Stimulated activated CD4-positive, alpha-beta T cell treated with anti-CD3 and anti-CD28 coated beads, TNF-alpha, amount 100 ng/mL, for 1 hour (primary cell): ENCODE measurements at places on chromosomes 5 and 9.

- DNase-seq: no peak
Measured at GRCh38 chr5:125049721-125050702, 303.6 kb upstream of the ZNF608 start.

DNA sequence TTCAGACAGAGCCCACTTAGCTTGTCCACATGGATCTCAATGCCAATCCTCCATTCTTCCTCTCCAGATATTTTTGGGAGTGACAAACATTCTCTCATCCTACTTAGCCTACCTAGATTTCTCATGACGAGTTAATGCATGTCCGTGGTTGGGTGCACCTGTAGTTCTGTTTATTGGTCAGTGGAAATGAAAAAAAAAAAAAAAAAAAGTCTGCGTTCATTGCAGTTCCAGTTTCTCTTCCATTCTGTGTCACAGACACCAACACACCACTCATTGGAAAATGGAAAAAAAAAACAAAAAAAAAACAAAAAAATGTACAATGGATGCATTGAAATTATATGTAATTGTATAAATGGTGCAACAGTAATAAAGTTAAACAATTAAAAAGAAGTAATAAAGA, 59.0 kb downstream of the BASP1 start:
- no peak for DNase-seq

DNA sequence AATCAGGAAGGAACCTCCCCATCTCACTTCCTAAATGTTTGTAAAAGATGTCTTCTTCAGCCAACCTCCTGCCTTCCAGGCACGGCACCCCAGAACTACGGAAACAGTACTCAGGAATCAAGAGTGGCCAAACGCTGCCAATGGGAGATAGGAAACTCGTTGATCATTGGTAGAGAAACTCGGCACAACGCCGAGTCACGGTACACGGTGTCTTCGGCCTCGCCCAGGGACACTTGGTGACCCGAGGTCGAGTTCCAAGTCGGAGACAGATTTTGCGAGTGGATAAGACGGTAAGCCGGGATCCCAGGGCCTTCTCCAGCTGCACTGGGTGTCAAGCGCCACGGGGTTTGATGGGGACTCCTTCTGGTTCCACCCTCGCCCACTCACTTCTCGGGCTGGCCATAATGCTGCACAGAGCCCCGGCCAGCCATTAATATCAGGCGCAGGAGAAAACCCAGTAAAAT, 343 bp downstream of the KIAA0825 start:
- DNase-seq: no peak

GRCh38 chr9:105338308-105338707, 93.9 kb downstream of the SLC44A1 start:
- DNase-seq: no peak

DNA sequence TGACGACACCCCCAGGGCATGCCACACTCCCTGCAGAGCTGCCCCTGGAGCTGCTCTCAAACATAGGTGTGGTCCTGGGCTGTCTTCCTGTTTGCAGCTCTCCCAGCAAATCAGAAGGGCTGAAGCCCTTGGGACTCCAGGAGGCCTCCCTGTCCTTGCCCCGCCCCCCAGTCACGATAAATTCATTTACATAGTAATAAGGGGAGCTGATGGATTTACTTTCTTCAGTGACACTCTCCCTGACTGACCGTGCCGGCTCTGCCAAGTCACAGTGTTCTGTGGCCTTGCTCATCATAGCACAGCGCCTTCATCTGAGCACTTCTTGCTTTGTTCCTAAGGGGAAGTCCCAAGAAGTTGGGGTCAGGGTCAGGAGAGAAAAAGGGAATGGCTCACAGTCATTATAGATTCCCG, 121.4 kb downstream of the ENC1 start:
- DNase-seq: no peak

GRCh38 chr5:38462976-38463633, 93.3 kb downstream of the LIFR start:
- DNase-seq: no peak

- no peak for DNase-seq
Measured at GRCh38 chr9:7980691-7981289, 181.2 kb upstream of the DMAC1 start.

DNA sequence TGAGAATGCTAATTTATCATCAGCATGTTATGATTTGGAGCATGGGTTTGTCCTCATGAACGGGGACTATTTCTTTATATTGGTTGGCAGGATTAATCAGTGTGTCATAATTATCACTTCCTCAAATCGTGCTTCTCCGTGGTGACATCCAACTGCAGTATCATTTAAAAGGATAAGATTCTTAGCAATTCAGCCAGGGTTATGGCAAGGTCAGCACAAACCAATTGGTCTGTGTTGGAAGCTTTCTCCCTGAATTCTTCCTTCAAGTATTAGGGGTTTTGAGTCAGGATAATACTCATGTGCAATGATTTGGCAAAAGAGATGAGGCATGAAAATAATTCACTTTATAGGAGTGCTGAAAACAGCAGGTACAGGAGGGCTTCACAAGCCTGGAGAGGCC, 5.5 kb upstream of the CAMLG start:
- DNase-seq: no peak

GRCh38 chr9:82988488-82988887, 74.5 kb downstream of the RASEF start:
- DNase-seq: no peak

- DNase-seq: no peak
Measured at GRCh38 chr9:94918038-94918753, 191.7 kb downstream of the AOPEP start.

DNA sequence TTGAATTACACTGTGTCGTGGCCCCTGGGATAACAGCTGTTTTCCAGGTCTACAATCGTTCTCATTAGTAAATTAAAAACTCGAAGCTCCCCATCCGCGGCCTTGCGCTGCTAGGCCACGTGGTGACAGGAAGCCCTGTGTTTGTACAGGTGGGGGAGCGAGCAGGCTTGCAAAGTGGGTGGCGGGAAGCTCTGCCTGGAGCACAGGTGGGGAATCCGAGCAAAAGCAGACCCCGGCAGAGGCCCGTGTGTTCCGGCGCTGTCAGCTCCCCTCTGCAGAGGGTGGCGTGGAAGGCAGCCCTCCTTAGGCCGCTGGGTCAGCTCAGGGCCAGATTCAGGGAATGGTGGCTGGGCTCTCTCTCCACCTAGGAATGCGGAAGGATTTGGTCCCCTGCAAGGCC, 59.5 kb upstream of the ERCC6L2 start:
- no peak for DNase-seq

DNA sequence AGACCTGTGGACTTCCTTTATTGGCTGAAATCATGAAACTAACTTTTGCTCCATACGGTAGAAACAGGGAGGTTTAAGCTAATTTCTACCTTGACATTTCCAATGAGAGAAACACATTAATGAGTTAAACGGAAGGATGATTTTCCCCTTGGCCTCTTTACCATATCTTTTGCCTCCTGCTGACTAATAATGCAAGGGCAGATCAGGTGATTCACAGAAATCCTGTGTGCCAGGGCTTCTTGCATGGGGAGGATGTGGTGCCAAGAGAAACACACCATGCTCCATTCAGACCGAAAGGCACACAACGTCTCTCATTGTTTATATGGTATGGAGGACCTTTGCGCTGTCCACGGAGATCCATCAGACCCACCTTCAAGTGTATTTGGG, 17.4 kb upstream of the PRLR start:
- DNase-seq: no peak

GRCh38 chr5:125295405-125295872, 549.0 kb upstream of the ZNF608 start:
- DNase-seq: no peak

- no peak for DNase-seq
Measured at GRCh38 chr5:144711172-144711571, 540.5 kb downstream of the KCTD16 start.

DNA sequence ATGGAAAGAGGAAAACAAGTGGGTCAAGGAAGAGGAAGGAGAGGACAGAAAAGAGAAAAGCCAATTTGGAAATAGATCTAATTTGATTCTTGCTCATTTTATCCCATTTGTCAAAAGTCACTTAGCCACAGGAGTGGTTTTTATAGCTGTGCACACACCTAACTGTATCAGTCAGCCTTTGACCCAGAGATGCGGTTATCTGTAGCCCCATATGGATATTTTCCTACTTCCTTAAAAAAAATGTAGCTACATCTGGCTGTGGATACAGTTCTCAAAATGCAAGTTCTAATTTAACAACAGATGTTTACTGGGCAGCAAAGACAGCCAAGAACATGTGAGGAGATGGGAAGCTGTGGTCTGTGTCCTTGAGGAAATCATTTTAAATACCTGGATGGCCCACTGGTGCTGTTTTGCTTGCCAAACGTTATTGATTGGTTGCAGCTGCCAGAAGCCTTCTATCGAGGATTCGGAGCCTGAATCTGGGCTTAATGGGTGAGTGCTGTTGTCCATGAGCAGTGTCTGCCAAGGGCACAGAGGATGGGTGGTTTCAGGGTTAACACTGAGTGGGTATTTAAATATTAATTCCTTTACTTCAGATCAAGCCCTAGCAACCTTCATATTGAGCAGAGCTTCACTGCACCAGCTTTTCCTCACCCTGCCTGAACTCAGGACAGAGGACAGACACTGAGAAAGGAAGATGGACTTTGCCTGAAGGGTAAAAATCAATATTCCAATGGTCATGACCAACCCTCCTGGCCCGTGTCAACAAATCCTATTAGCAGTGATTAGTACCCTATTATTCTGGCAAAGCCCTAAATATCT, 92.2 kb downstream of the APBA1 start:
- DNase-seq: no peak

DNA sequence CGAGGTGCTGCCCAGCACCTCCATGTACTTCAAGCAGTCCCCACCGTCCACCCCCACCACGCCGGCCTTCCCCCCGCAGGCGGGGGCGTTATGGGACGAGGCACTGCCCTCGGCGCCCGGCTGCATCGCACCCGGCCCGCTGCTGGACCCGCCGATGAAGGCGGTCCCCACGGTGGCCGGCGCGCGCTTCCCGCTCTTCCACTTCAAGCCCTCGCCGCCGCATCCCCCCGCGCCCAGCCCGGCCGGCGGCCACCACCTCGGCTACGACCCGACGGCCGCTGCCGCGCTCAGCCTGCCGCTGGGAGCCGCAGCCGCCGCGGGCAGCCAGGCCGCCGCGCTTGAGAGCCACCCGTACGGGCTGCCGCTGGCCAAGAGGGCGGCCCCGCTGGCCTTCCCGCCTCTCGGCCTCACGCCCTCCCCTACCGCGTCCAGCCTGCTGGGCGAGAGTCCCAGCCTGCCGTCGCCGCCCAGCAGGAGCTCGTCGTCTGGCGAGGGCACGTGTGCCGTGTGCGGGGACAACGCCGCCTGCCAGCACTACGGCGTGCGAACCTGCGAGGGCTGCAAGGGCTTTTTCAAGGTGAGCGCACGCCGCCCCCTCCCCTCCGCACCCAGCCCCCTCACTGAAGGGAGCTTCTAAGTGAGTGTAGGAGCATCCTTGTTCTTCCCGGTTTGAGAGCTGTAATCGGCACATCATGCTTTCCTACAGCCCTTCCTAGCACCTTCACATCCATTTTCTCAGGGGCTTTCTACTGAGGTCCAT, 6.9 kb downstream of the NR4A3 start:
- no peak for DNase-seq

- DNase-seq: no peak
Measured at GRCh38 chr5:170235876-170236864, 3.4 kb downstream of the C5orf58 start.

GRCh38 chr5:169647566-169647965, 10.5 kb downstream of the DOCK2 start:
- DNase-seq: no peak

GRCh38 chr5:6750951-6751685, 37.9 kb downstream of the TENT4A start:
- DNase-seq: no peak

- no peak for DNase-seq
Measured at GRCh38 chr9:86407022-86407421, 52.8 kb upstream of the TUT7 start.

- no peak for DNase-seq
Measured at GRCh38 chr5:82809420-82810143, 267.6 kb downstream of the TMEM167A start.

- no peak for DNase-seq
Measured at GRCh38 chr9:88421348-88421747, 33.1 kb downstream of the SPIN1 start.

DNA sequence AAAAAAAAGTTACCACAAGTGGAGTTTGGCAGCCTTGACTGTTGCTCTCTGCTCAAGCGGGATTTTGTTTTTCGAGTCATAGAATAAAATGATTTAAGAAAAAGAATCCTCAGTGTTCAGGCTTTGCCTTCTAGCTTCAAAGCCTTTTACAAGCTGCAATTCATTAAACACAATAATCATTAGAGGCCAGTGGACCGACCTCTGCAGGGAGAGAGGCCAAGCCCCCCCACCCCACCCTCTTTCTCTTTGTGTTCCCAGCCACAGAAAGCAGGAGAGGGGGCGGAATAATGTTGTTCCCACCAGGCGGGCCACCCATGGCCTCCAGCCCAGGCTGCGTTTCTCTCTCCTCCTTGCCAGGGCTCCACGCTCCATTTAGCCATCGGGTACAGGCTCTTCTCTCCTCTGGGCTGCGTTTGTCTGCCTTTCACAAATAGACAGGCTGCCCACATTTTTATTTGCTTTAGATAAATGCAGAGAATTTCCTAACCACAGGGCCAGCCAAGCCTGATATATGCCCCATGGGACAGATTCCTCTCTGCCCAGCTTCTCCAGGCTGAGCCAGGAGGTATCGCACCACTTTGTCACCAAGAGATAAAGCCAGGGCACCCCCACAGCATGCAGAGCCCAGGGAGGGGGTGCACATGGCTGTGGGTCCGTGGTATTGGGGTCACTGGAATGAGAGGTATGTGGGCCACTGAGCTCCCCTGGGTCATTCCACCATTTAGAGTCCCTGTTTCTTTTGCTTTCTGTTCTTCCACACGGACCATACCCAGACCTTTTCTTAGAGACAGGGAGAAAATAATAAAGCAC, 318.8 kb downstream of the PIK3R1 start:
- DNase-seq: no peak

GRCh38 chr5:168481330-168481788, 4.9 kb upstream of the RARS1 start:
- DNase-seq: no peak

GRCh38 chr5:32840606-32841005, 129.5 kb downstream of the NPR3 start:
- no peak for DNase-seq

- no peak for DNase-seq
Measured at GRCh38 chr5:8865686-8866374, 680.0 kb downstream of the SEMA5A start.

- no peak for DNase-seq
Measured at GRCh38 chr5:136337788-136338187, 27.6 kb downstream of the TRPC7 start.

DNA sequence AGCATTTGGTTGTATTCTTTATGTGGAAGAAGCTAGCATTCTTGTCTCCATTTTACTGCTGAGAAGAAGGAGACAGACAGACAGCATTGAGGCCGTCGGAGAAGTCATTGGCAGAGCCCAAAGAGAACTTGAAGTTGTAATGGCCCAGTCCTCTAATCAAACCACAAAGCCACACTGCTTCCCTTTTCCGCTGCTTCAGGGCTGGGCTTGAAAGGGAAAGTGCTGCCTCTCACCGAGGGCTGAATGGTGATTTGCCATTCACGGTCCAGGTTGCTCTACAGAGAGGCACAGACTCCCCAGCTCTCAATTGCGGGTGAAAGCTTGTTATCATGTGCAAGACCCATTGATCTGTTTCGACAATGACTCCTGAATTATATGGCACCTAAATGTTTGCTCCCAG, 25.6 kb upstream of the POU4F3 start:
- DNase-seq: no peak
